Pons (tissue), 1 donor: ENCODE measurements at places on chromosomes 7 and 10.

DNA sequence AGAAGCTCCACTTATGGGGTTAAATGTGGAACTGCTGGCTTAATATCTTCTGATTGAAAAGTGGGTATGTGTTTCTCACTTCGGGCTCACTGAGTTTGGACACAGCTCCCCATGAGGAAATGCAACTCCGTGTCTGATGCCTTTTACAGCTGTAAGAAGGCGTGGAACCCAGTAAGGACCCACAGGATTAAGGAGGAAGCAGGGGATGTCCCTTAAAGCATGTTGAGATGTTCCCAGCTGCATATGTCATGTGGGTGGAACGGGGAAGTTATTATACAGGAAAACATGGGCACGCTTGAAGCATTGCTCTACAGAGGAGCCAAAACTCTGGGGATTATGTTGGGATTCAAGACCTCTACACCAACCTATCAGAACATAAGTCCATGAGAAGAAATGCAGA is 224.4 kb downstream of the NEBL start:
- DNase-seq: no peak

DNA sequence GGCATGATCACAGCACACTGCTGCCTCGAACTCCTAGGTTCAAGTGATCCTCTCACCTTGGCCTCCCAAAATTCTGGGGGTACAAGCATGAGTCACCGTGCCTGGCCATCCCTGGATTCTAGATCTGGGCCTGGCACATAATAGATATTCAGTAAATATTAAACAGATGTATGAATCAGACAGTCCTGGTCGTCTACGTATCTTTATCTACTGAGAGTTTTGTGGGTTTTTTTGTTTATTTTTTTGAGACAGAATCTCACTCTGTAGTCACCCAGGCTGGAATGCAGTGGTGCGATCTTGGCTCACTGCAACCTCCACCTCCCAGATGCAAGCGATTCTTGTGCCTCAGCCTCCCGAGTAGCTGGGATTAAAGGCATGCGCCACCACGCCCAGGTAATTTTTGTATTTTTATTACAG is 24.3 kb upstream of the ITGB1 start:
- DNase-seq: no peak

DNA sequence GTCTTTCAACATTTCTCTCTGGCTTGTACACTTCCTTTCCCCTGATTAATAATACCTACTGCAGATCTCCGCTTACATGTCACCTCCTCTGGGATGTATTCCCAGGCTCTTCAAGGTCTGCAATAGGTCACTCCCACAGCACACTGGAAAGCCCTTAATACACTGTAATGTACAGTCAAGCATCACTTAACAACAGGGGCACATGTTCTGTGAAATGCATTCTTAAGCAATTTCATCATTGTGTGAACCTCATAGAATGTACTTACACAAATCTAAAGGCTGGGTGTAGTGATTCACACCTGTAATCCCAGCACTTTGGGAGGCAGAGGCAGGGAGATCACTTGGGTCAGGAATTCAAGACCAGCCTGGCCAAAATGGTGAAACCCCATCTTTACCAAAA is 1.9 kb downstream of the COX15 start:
- no peak for DNase-seq

GRCh38 chr10:80100116-80100515 is 21.7 kb downstream of the TMEM254 start:
- DNase-seq: no peak

GRCh38 chr10:117552156-117552631 is 9.6 kb downstream of the EMX2 start:
- no peak for DNase-seq

DNA sequence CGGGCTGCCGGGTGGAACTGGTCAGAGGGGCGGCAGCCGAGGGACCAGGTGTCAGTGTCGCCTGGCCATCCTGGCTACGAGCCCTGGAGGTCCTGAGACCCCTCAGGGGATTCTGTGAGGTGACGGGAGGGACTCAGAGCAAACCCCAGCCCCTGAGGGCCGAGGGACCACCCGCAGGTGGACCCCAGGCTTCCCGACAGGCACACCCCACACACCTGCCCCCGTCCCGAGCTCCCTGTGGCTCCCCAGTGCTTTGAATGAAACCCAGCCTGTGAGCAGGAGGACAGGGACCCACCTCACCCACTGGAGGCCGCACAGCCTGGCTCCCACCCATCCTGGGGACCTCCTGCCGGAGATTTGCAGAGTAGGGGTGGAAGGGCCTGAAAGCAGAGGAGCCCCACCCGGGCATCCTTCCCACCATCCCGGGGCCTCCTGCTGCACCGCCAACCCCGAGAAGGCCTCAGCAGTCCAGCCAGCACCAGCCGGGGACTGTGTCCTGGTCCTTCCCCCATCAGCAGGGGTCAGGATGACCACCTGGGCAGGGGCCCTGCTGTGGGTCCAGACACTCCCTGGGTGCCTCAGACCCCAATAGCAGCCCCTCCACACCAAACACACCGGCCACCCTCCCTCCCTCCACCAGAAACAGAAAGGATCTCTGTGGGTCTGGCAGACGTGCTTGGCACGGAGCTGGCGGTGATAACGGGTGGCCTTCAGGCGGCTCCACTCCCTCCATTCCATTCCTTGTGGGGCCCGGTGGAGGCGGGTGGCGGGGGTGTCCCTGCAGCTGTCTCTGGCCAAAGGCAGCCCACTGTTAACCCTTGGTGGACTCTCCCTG is 13.9 kb downstream of the VENTX start:
- no peak for DNase-seq

GRCh38 chr10:114871379-114871778 is 49.8 kb downstream of the FHIP2A start:
- DNase-seq: no peak

DNA sequence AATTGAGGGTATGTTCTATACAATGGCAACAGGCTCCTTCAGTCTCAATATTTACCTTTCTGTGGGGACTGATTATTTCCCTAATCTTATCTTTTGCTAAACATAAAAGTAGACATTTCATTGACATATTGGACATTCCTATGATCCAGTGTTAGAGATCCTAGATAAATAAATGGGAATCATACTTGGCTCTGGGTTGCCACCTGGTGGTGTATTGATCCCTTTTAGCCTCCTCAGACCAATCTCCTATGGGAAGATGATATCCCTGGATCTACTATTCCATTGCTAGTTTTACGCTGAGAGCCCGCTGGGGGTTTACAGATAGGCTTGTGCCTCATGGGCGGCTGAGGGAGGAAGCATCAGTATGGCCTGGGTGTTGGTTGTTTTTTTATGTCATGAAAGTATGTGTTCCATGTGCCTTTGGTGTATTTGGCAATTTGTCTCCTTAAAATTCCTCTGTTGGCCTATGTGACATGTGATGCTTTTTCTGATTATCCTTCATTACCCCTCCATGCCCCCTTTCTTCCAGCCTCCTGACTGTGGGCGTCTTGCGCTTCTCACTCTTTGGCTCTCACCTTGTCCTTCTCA is 18.8 kb downstream of the CELF2 start:
- peak; percentile 61 for DNase-seq

DNA sequence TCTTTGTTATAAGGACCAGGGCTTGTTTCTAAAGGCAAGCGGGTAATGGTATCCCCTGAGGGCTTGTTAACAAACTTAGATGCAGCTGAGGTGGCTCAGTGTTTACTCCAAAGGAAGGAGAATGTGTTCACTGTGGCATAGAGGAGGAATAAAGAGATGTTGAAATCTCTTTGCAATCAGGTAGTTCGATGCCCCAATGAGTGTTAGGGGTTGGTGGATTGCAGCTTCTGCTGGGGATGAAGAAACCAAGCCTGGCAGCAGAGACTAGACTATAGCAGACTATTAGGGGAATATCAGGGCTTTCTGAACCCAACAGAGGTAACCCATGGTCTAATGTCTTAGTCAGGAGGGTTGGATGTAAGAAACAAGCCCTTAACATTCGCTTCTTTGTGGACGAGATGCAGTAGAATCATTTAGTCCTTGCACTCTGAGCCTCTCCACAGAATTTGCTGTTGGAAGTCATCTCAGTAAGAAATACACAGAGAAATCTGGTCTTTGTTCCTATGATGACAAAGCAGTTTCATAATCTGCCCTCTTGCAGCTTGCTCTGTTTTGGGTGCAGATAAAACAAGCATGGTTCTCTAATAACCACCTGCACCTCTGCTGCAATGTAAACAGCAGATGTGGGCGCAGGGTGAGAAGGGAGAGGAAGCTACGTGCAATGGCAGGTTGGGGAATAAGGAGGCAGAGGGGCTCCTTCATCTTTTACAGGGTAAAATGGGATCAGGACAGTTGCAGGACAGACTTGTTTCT is 108.6 kb downstream of the NRF1 start:
- DNase-seq: peak; percentile 30
